ENCODE measurements at places on chromosomes 1 and 21.

DNA sequence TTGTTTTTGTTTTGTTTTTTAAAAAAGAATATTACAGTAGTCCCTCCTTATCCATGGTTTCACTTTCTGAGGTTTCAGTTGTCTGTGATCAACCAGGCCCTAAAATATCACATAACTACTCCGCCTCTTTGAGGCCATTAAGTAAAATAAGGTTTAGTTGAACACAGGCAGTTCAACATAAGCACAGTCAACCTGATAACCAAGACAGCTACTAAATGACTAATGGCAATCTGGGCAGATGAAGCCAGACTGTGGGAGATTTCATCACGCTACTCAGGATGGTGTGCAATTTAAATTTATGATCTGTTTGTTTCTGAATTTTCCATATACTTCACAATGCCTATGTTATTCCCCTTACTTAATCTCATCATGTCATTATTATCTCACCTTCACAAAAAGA is 30.1 kb downstream of the LDLRAD1 start:
- no peak for DNase-seq

DNA sequence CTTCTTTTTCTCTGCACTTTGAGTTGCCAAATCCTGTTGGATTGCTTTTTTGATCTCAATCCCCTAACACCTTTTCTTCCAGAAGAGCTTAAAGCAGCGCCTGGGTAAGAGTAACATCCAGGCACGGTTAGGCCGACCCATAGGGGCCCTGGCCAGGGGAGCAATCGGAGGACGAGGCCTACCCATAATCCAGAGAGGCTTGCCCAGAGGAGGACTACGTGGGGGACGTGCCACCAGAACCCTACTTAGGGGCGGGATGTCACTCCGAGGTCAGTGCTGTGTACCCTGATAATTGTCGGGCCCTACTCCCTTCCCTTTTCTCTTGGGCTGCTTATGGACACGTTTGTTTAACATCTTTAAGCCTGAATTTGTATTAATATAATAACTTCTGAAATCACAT is 8.3 kb downstream of the CHTOP start:
- DNase-seq: no peak

- DNase-seq: no peak
These were observed 148.7 kb upstream of the ZNF644 start for GRCh38 chr1:91170571-91170970.

DNA sequence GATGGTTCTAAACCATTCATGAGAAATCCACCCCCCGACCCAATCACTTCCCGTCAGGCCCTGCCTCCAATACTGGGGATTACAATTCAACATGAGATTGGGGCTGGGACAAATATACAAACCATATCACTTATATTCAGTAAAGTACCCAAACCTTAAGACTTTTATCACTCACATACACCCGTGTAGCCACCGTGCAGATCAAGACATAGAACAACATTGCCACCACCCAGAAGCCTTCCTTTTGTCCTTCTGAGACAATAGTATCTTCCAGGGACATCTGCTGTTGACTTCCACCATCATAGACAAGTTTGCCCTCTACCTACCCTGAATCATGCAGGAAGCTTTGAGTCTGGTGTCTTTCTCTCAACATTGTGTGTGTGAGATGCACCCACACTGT is 37.5 kb downstream of the CLIC6 start:
- DNase-seq: no peak

DNA sequence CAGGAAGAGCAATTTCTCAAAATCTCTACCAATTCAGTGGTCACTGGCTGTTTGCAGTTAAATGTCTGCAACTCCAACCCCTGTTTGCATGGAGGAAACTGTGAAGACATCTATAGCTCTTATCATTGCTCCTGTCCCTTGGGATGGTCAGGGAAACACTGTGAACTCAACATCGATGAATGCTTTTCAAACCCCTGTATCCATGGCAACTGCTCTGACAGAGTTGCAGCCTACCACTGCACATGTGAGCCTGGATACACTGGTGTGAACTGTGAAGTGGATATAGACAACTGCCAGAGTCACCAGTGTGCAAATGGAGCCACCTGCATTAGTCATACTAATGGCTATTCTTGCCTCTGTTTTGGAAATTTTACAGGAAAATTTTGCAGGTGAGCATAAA is 167.2 kb downstream of the CRB1 start:
- no peak for DNase-seq

DNA sequence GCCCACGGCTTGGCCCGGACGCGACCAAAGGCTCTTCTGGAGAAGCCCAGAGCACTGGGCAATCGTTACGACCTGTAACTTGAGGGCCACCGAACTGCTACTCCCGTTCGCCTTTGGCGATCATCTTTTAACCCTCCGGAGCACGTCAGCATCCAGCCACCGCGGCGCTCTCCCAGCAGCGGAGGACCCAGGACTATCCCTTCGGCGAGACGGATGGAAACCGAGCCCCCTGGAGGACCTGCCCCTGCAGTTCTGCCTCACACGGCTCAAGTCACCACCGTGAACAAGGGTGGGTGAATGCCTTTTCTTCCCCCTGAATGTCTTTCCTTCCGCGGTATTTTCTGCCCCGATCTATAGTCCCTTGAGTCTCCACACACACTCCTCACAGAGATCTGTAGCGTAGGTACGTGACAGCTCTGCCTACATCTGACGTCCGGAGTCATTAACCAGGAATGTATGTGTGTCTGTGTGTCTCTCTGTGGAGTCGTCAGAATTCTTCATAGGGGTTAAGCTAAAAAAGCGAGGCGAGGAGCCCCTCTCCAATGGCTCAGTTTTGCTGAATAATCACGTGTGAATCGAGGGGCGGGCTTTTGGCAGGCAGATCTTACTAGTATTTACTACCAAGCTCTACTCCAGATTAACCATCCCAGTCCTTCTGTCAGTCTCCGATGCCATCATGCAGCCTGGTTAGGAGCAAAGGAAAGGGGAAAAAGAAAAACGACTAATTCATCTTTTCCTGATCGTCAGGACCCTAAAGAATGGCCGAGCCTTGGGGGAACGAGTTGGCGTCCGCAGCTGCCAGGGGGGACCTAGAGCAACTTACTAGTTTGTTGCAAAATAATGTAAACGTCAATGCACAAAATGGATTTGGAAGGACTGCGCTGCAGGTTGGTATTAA is at the start of gene CDKN2C:
Gene CDKN2C, plus strand, starts transcription at position 635 of the 898 bp plus-strand sequence. Its CDS starts 124 bp downstream, at position 759.
- DNase-seq: no peak

DNA sequence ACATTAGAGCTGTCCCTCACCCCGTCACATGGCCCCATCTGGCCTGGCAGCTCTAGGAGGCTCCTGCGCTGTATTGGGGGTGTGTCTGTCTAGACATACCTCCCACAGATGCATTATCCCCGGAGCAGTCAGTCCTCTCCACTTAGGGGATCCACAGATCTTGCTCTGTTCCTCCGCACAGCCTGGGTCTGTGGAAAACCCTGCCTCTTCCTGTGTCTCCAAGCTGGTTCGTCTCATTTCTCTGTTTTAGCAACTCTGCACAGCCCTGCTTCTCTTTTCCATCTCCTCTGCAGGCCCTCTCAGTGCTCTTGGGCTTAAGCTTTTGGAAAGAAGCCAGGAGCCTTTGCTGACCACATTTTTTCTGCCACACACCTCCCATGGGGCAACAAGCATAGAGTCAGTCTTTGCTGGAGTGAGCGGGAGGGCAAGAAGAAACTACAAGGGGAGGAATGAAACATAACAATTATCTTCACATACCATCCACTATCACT is 241.5 kb downstream of the FOXD2 start:
- DNase-seq: no peak

GRCh38 chr1:24936684-24937083 is 6.6 kb upstream of the RUNX3 start:
- no peak for DNase-seq

GRCh38 chr1:241074507-241074906 is 282.5 kb downstream of the RGS7 start:
- DNase-seq: no peak

DNA sequence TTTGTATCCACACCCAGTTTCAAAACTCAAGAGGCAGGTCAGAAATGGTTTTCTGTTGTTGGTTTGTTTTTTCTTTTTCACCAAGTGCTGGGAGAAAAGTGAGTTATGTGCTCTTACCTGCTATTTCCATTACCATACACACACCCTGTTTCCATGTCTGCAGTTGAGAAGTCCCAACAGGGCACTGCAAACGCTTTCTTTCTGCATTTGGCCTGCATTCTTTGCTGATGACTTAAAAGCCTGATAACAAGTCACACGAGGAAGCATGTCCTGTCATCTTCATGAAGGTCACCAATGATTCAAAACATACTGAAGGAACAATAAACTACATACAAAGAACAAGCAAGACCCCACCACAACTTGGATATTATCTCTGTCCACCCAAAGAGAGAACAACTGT is 24.8 kb upstream of the KCNE1 start:
- DNase-seq: no peak

DNA sequence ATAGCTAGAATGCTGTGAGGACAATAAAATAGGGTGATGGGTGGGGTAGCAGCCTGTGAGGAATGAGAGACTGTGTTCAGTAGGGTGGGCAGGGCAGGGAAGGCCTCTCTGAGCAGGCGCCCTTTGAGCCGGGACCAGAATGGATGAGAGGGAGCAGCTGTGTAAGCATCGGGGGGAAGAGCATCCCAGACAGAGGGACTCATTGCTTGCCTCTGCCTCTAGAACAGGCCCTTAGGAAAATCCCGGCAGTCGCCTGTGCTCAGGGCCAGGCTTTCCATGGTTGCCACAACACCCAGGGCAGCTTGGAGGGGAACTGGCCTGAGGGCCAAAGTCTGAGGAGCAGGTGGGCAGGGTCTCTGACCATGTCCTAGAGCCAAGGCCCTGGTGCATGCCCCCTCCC is 774 bp downstream of the SLC2A7 start:
- no peak for DNase-seq

DNA sequence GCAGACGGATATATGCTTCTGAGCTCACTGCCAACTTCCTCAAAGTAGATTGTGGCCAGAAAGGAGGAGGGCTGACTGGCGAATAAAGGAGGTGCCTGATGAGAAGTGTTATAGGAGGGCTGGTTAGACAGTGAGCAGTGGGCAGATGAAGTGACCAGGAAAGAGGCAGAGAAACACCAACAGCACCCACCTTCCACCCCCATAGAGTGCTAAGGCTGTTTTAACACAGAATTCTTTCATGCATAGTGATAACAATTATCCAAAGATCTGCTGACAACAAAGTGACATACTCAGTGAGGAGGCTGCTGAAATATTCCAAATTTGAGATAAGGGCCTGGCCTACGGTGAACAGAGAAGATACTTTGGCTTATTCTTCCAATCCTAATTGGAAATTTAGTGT is 21.2 kb upstream of the MTR start:
- DNase-seq: no peak

- DNase-seq: no peak
These were observed 114.6 kb downstream of the UCK2 start for GRCh38 chr1:165942062-165942461.

GRCh38 chr1:205310976-205311704 is 10.4 kb downstream of the NUAK2 start:
- no peak for DNase-seq

DNA sequence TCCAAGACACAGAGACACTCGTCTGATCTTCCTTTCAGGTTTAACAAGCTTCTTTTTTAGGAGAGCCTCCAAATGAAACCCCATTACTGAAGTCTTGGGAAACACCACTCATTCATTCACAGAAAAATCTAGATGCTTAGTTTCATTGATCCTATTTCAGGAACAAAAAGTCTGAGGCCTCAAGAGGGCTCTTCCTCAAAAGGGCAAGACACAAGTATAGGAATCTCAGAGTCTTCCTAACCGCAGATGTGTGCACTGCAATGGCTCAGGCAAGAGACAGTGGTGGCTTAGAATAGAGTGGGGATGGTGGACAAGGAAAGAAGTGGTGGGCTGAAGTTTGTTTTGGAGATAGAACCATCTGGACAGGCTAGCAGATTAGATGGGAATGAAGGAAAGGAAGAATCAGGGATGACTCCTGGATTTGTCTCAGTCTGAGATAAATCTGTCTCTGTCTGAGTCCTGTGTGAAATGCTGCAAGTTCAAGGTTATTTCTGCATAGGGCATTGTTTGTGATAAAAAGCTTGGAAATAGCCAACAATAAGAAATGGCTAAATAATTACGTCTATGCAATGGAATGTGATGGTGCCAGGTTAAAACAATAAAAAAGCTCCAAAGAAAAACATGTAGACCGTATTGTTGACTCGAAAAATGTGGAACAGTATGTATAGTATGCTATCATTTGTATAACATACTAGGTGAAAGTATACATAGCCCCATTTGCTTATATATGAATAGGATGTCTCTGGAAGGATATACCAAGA is 8.9 kb upstream of the CTSE start:
- no peak for DNase-seq
